Glomerular endothelial cell (primary cell): ENCODE measurements at places on chromosomes 4 and X.

GRCh38 chr4:48227662-48228061 is 42.0 kb downstream of the TEC start:
- no peak for DNase-seq

DNA sequence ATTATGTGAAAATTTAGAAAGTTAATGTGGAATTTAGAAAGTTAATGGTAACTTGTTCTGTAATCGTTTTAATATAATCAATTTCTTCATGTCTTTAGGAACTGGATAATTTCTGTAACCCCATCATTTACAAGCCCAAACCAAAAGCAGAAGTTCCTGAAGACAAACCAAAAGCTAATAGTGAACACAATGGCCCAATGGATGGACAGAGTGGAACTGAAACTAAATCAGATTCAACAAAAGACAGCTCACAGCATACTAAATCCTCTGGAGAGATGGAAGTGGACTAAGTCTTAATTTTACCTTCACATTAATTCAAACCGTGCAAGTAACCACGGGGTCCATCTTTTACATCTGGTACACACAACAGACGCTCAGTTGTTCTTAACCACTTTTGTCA is 48.1 kb upstream of the PLK4 start:
- DNase-seq = no peak

DNA sequence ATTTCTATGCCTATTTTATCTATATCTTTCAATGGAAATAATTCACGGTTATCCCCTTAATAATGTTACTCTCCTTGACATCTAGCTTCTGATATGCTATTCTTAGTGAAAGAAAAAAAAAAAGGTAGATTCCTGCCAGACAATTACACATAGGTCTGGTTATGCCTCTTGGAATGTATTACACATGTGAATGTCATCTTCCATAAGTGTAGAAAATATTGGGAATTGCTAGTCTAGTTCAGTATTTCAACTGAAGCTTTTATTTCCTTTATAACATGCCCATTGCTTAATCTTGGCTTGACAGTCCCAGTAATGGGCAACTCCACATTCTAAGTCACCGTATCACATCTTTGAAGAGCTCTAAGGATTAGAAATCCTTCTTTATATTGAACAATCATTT is 25.4 kb upstream of the PPP1R2C start:
- no peak for DNase-seq

- DNase-seq = no peak
Observed at GRCh38 chr4:139559089-139559479, 3.1 kb upstream of the SETD7 start.

DNA sequence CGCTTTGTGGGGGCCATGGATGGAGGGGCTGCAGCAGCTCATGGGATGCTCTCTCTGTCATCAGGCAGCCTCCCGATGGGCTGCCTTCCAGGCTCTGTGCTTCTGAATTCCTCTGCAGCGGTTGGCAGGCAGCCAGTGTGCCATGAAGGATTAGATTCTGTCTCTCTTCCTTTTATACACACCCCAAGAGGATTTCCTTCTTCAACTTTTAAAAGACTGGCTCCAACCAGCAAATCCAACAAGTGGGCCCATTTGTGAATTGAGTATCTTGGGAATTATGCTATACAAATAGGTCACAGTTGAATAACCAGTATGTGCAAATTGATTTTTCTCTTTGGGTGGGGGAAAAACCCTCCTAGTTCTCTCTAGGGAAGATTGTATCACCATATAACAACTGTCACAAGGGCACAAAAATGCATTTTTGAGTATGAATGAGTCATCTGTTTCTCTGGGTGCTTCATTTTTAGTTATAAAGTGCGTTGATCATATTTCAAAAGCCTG is 96.8 kb upstream of the FAT1 start:
- DNase-seq = no peak

GRCh38 chr4:62835631-62836030 is 1573.6 kb downstream of the TECRL start:
- DNase-seq = no peak

GRCh38 chr4:132124624-132124974 is 1024.5 kb upstream of the PCDH10 start:
- DNase-seq = no peak

GRCh38 chrX:139724626-139725025 is 16.7 kb upstream of the MCF2 start:
- no peak for DNase-seq

DNA sequence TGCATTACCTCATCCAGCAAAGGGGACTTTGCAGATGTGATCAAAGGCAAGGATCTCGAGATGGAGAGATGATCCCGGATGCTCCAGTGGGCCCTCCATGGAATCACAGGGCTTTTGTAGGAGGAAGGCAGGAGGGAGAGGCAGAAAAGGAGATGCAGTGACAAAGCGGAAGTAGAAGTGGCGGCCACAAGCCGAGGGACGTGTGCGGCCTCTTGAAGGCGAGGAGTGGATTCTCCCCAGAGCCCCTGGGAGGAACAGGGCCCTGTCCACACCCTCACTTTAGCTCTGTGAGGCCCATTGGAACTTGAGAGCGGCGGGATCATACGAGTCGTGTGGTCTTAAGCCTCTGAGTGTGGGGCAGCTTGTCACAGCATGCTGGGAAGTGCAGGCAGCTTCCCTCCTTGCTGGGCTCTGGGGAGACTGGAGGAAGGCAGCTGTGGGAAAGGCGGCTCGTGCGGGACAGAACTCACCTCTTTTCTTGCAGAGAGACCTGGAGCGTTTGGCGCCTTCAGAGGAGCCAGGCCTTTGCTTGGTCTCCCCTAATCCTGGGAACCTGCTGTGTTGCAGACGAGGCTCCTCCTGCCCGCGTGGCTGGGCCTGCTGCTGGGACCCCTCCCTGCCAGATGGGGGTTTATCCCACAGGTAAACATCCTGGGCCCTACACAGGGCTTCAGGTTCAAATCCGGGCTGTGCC is 10.2 kb downstream of the SH3TC1 start:
- no peak for DNase-seq

DNA sequence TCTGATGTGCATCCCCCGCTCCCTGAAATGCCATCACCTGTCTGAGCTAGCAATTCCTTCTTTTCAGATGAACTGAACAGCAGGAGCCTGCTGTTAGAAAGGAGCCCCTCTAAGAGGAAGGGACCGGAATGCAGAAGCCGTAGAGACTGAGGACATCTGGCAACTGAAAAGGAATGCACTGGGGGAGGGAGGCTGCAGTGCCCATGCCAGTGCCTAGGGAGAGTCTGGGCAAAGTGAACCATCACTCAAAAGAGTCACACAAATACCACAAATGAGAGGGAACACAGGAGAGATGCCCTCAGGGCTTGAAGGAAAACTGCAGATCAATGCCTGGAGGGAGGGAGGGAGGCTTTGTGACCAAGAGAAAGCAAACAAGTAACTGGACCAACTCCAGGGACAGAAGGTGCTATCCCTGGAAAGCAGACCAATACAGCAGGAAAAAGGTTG is 93.9 kb upstream of the CBR4 start:
- no peak for DNase-seq

- DNase-seq = no peak
Observed at GRCh38 chr4:15031993-15032675, 29.9 kb downstream of the CPEB2 start.

DNA sequence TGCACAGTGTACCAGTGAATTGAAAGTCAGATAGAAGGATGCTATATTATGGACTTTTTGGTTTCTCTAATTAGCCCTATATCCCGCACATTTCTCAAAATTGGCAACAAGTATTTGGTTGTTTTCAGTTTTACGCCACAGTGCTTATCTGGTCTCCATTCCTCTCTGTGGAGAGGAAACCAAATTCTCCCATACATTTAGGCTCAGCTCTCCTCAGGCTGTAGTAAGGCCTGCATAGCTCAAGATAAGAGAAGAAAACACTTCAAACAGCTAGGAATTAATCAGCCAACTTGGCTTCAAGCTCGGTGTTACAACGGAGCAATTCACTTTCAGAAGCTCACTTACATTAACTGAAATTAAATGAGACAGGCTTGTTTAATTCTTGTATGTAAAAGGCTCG is 263.2 kb downstream of the PDHA2 start:
- no peak for DNase-seq

DNA sequence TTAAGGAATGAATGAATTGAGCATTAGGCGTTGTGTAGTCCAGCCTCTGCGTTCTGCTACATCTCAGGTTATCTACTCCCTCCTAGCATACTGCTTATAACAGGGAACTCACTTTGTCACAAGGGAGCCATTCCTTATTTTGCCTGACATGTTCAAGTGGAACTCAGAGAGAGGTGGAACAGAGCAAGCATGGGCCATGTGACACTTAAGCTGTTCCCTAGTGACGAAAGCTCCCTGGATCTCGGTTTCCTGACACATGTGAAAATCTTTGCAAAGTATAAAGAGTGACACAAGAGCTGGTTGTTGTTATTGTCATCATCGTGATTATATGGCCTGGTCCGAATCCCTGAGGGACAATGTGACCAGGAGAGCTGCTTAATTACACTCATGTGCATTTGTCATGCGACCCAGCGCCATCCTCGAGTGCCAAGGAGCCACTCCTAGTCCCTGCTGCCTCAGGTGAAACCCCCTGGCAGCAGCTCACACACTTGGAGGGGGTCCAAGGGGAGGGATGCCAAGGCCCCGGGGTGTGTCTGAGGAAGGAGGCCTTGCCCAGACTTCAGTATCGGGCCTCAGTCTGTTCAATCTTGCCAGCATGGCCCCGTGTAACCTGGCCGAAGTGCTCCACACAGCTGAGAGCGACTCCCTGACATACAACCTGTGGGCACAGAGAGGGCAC is 98.5 kb upstream of the MAP3K15 start:
- no peak for DNase-seq

DNA sequence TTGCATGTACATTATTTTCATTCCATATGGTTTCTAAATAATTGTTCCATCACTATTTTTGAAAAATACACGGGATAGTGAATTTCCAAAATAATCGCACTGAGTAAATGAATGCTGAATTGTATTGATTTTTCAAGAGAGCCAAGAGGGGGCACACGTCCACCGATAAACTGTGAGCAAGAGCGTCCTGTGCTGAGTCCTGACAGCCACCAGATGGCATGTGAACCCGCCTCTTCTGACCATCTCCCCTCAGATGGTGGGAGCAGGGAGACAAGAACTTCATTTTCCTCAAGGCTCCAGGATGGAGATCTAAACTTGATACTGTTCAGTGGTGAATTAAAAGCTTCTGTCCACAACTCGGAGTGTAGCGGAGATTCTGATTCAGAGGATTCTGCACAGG is 30.6 kb upstream of the IL9R start:
- DNase-seq = no peak

- no peak for DNase-seq
Observed at GRCh38 chr4:109243871-109244270, 58.6 kb downstream of the COL25A1 start.
